ENCODE measurements at places on chromosomes 5 and 9.

DNA sequence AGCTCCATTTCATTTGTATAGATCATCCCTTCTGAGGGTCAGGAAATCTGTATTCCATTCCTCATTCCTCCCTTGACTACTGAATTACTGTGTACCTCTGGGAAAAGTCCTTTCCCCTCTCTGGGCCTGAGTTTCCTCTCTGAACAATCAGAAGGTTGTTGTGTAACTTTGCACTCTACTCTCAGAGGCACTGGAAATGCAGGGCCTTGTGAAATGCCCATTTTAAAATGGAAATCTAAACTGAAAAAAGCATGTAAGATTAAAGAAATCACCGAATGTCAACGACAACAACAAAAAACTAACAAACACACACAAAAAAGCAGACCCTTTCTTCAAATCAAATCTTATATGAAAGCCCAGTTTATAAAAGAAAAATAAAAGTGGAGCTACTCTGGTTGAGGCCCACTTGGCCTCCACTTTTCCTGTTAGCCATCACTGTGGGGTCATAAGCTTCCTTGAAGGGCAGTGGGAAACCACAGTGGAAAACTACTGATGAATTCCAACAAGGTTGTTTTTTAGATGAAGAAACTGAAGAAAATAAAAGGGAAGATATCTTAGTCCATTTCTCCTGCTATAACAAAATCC, 21.6 kb upstream of the GRPEL2 start:
- no peak for DNase-seq

DNA sequence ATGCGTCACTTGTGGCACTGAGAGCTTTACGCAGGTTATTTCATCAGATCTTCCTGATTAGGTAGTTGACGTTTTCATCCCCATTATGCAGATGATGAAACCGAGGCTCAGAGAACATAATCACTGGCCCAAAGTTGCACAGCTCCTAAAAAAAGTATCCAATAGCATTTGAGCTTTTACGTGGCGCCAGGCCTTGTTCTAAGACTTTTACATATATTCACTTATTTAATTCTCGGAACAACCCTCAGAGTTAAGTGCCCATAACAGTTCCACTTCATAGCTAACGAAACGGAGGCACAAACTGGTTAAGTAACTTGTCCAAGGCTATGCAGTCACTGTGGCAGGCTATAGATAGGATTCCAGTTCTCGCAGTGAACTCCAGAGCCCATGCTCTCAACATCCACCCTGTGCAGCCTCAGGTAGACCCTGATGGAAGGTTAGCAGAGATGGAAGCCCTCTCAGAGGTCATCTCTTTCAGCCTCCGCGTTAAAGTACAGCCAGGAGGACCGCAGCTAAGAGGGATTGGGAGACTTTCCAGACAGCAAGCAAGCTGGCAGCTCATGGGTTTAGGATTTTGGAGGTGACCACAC, 39.3 kb downstream of the AMBP start:
- DNase-seq, result no peak

DNA sequence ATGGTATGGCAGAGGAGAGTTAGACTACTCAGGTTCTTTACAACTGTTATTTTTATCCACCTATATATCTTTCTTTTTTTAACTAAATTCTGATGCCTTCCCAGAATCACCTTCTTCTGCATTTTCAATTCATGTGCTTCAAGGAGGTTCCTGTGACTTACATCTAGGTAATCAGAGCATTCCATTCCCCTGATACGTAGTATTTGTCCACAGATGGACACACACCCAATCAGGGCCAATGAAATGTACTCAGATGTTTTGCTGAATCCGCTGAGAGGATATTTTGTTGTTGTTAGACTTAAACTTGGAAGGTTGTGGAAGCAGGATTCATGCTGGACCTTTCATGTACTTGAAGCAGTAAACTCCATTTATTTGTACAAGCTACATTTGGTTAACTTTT, 159.4 kb upstream of the FER start:
- no peak for DNase-seq

- DNase-seq, result no peak
Measured at GRCh38 chr9:87148331-87149104, 201.2 kb upstream of the GAS1 start.

GRCh38 chr5:116428413-116428812, 146.2 kb downstream of the SEMA6A start:
- no peak for DNase-seq

DNA sequence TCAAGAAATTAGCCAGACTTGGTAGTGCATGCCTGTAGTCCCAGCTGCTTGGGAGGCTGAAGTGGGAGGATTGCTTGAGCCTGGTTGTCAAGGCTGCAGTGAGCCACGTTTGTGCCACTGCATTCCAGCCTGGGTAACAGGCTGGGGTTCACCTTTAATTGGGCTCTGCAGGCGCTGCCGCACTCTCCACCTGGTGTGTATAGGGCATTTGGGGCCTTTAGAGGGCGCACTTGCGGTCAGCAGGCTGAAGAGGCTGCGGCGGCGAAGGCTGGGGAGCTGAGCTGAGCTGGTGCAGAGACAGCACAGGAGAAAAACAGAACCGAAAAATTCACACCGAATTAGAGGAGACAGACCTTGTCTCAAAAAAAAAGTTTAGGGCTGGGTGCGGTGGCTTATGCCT, 31.2 kb downstream of the CDK7 start:
- DNase-seq, result no peak
